Stimulated activated CD8-positive, alpha-beta memory T cell treated with anti-CD3 and anti-CD28 coated beads, Interleukin-4, amount 100 ng/mL, for 4 hours (primary cell): ENCODE measurements at places on chromosomes 4 and X.

DNA sequence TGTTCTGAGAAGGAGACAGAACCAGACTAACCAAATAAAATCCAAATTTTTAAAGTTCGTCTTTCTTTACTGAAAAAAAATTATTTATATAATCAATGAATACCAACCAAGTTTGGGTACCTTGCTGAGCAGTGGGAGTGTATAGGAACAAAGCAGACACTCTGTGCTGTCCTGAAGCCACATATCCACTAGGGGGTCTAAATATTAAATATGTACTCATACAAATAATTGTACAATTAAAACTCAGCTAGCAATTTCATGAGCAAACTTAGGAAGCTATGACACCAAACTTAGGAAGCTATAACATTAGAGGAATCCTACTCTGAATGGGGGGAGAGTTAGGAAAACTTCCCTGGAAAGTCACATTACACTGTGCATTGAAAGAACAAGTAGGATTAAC is 582.0 kb upstream of the EPHA5 start:
- no peak for DNase-seq

DNA sequence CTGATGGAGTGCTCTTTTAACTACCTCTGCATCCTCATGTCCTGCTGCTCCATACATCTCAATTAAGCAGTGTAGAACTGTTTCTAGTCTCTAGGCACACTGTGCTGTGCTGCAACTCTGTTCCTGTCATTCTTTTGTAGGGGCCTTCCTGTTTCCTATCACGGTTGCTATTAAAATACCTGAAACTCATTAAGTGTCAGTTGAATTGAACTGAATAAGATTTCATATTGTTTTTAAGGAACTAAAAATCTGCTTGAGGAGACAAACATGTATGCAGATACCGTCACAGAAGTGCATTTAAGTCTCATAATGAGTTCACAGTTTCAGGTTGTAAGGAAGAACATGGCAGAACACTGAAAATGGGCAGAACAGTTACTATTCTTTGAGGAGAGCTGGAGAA is 170.1 kb downstream of the LARP7 start:
- no peak for DNase-seq

DNA sequence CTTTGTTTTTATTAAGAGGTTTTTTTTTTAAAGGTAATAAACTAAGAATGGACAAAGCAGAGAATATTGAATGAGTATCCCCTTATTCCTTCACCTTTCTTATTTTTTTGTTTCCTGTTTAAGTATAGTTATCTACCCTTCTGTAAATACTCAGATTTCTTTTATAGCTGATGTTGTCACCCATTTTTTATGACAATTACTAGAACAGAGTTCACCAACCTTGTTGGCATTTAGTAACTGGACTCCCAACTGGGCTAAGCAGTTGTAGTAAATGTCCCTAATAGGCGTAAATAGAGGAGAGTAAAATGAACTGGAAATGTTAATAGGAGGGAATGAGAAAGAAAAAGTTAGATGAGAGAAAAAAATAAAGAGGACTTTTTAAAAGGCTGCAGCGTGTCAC is 9.8 kb downstream of the PDLIM5 start:
- DNase-seq, result no peak

GRCh38 chr4:95563638-95564337 is 15.0 kb upstream of the UNC5C start:
- DNase-seq, result no peak

GRCh38 chr4:150960818-150961217 is 54.3 kb downstream of the LRBA start:
- peak; percentile 3 for DNase-seq

- peak; percentile 19 for DNase-seq
These were observed 17.5 kb downstream of the STX18 start for GRCh38 chr4:4524364-4524763.

- DNase-seq, result no peak
These were observed 1191.8 kb downstream of the ARAP2 start for GRCh38 chr4:35052546-35052945.

- DNase-seq, result no peak
These were observed 32.8 kb downstream of the TRMT44 start for GRCh38 chr4:8473198-8473919.

DNA sequence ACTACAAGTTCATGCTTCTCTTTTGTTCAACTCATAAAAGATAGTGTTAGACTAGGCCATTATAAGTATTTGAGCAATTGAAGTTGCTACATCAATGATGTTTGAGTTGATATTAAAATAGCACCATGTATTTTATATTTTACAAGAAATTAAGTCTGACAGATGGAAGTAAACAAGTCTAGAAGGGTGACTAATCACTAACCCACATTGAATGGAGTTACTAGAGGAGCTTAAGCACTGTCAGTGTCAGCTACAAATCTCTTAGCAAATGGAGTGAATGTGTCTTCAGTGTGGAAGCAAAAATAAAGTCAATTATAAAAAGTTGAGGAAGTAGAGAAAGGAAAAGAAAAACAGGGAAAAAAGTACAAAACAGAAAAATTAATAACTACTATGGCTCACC is 592.5 kb downstream of the PCDH18 start:
- DNase-seq, result no peak

DNA sequence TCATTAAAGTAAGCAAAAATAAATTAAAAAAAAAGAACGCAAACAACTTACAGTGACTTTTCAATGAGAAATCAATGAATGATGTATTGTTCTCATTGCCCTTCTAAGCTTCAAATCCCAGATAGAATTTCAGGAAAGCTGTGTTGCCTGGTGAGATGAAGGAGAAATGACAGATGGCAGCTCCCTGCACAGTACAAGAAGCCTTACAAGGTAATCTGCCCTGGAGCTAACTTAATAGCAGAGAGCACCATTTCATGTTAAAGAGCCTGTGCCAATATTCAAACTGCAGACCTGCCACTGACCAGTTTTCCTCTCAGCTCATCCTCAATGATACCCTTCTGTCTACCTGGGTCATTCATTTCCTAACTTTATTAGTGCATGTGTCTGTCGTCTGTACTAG is 54.0 kb downstream of the GC start:
- no peak for DNase-seq

- no peak for DNase-seq
These were observed 96.2 kb downstream of the CDS1 start for GRCh38 chr4:84678976-84679744.

DNA sequence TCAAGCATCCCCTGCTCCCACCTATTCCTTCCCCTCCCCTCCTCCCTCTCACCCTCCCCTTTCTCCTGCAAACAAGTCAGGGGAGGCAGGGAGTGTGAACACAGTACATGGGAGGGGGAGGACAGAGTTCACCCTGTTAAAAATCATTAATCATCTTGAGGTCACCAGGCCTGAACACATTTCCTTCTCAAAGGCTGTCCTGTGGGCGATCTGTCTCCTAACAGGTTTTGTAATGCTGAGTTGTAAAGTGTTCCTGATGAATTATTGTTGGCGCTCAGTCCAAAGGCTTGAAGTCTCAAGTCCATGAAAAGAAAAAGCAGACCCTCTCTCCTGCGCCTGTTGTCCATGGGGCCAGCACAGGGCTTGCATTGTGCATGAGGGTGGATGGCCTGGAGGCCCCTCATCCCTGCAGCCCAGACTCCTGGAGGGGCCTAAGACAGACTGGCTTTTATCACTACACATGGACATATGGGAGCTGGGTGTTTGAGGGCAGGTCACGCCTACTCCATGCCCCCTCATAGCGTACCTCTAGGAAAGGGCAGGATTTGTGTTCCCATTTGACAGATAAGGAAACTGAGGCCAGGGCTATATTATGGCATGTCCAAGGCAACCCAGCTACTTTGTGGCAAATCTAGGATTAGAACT is 189.1 kb downstream of the RAB28 start:
- no peak for DNase-seq

- DNase-seq, result no peak
These were observed 97.0 kb downstream of the NBDY start for GRCh38 chrX:56826020-56826419.

DNA sequence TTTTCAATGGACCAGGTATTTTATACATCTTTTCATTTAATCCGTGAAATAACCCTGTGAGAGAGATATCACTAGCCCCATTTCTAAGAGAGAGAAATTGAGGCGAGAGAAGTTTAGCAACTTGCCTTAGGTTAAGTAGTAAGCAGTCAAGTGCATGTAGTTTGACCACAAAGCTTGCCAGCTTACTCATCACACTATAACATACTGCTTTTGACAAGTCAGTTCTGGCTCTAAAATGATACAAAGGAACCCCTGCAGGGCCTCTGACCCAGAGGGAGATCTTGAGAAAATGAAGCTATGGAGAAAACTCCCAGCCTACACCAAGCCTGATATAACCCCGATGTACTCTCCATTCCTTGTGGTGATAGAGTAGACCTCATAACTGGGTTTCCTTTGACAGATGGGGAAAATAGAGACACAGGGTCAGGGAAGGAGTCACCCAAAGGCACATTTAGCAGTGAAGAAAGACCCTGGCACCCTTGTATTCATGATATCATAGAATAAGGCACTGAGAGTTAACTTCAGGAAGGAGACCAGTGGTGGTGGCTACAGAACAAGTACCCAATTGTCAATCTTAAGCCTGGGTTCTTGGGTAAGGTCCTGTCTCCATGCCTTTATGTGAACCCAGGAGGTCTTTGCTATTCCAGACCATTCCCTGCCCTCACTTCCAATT is 60.2 kb upstream of the MSN start:
- DNase-seq, result no peak

DNA sequence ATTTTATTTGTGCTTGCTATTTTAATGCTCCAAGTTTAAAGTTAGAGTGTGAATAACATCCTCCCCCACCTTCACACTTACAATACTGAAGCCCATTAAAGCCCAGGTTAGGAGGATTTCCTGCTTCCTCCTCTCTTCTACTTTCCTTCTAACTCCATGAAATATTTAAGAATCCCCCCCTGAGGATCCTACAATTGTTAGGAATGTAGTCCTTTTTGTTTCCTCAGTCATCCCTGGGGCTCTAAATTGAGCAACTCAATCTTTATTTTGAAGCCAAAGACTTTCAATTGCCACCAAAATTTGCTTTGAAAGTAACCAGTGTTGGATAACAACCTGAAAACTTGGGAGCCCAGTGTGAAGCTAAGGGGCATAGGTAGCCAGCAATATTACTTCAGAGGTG is 276.9 kb downstream of the FAM47A start:
- DNase-seq, result no peak
